ENCODE measurements at places on chromosomes 7 and 10.

GRCh38 chr10:51028420-51028819 is 45.9 kb upstream of the PRKG1 start:
- DNase-seq: no peak

- no peak for DNase-seq
Measured at GRCh38 chr10:7365027-7365745, 45.6 kb downstream of the SFMBT2 start.

DNA sequence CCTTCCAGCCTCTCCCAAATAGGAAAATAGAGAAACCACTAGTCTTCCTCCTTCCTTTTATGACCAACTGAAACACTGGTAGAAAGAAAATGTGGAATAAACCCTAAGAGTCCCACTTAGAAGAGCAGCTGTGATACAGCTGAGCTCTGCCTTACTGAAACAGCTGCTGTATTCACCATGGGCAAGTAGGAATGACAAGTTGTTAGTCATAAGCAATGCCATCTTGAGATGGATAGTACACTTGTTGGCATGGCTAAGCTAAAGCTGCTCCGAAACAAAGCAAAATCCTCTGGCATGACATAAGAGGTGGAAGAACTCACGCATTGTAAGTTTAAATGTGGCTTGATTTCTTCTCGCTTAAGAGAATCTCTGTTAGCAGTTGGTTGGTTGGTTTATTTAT is 48.3 kb upstream of the TMEM236 start:
- no peak for DNase-seq

DNA sequence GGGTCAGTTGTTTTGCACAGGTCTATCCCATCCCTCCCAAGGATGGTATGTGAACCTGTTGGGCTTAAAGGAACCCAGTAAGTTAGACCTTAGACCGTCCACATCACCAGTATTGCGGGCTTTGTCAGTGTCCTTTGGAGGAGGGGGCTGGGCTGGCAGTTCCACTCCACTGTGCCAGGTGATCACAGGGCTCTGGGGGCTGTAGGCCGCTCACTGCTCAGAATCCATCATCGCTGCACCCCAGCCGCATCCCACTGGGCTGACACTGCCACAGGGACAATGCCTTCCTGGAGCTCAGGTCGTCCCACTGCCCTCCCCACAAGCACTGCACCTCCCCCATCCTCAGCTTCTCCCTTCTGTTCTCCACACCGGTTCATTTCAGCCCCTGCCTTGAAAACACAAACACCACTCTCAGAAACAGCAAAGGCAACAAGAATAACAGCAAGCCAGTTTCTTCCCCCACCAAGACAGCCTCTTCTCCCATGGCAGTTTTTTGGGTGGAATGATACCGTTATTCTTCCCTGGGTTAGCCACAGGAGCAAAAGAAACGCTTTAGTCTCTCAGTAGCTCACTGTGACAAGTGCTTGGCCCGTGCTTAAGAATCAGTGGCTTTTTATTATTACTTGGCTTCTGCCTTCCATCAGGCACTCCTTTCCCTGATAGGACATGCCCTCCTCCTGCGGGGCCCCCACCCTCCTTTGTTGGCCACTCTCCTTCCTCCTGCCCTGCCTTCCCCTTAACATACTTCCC is 111.2 kb downstream of the GRK5 start:
- no peak for DNase-seq

DNA sequence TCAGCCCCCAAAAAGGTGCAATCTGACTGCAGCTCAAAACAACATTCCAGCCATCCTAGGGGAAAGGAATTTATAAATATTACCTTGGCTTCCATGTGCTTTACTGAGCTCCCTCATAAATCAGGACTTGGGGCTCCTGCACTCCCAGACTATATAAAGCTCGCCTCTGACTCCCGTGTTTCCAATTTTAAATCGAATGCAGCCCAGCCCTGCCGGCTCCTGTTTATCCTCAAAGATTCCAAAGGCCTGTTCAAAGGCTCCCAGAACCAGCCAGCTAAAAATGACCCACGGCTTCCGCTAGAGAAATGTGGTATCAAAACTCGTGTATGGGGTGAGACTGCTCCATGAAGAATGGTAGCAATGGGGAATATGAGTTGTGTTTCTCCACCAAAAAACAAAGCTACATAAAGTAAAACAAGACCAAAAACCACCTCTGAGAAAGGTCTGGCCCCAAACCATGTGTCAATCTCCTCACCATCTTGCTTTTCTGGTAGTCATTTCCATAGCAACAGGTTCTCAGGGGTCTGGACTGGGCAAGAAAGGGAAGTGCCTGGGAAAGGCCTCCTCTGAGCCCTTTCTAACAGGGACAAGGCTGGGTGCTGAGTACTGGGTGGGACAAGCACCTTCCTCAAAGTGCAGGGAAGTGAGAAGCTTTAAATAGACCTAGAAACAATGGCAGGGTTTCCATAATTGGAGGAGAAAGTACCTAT is 5.1 kb downstream of the CALML3 start:
- no peak for DNase-seq

DNA sequence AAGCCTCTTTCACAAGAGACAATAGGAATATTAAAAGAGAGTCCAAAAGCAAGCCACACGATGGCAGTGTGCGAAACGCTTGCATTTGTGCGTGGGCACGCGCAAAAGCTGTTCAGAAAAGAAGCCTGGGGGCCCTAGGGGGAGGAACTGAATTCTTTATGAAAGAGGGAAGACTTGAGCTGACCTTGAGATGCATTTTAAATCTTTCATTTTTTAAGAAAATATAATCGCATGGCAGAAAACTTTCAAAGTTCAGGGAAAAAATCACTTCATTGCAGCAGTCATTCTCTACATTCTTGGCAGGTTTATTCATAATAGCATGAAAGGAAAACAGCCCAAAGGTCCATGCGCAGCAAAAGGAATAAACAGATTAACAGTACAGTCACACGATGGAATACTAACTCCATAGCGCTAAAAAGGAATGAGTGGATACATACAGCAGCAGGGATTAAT is 206.5 kb upstream of the PRKCQ start:
- peak; percentile 79 for DNase-seq

DNA sequence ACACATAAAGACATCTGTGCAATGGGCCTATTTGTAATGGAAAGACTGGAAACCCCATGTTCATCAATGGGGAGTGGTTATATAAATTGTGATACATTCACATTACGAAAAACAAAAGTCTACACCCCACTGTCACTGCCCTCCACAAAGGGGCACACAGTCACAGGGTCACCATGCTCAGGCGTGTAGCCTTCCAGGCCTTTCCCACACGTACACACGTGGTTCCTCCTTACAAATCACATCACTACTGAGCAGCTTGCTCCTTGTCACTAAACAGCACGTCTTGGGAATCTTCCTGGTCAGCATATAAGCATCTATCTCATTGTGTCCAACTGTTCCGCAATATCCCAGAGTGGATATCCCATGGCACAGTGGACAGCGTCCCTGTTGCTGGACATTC is 163.1 kb downstream of the SLIT1 start:
- DNase-seq: no peak

GRCh38 chr7:17985473-17986239 is 42.0 kb downstream of the PRPS1L1 start:
- DNase-seq: no peak

DNA sequence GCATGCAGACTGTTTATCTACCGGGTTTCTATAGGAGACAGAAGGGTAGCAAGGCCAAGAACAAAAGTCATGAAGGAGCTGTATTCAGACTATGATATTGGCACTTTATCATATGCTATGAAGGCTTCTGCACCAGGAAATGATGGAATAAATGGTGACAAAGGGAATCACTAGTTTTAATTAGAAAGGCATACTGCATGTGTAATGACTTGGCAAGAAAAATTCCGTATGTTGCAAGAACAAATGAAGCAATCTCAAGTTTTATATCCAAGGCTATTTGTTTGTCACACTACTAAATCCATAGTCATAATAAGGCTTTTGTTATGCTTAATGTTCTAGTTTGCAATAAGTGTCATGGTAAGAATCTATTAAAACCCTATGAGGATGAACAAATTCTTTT is 230.9 kb downstream of the ZEB1 start:
- DNase-seq: no peak

DNA sequence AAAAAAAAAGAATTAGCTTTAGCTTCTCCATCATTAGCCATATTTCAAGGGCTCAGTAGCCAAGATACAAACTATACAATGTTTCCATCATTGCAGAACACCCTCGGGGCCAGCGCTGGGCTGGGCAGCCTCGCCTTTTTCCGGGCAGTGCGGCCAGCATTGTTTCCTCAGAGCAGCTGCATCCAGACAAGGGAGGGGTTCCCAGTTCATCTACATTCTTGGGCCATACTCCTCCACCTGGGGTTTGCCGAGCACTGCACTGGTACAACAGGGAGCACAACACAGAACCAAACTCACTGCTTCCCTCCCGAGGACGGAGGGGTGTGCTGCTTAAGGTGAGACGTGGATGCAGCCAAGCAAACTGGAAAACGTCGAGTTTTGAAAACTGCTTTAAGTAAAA is 2.4 kb upstream of the PKD1L1 start:
- no peak for DNase-seq

- DNase-seq: peak; percentile 22
Measured at GRCh38 chr10:11782793-11783557, 40.2 kb upstream of the PROSER2 start.

GRCh38 chr7:47535035-47535703 is 46.7 kb downstream of the TNS3 start:
- DNase-seq: peak; percentile 36

GRCh38 chr10:44010873-44011602 is 362.4 kb upstream of the ZNF32 start:
- DNase-seq: no peak

DNA sequence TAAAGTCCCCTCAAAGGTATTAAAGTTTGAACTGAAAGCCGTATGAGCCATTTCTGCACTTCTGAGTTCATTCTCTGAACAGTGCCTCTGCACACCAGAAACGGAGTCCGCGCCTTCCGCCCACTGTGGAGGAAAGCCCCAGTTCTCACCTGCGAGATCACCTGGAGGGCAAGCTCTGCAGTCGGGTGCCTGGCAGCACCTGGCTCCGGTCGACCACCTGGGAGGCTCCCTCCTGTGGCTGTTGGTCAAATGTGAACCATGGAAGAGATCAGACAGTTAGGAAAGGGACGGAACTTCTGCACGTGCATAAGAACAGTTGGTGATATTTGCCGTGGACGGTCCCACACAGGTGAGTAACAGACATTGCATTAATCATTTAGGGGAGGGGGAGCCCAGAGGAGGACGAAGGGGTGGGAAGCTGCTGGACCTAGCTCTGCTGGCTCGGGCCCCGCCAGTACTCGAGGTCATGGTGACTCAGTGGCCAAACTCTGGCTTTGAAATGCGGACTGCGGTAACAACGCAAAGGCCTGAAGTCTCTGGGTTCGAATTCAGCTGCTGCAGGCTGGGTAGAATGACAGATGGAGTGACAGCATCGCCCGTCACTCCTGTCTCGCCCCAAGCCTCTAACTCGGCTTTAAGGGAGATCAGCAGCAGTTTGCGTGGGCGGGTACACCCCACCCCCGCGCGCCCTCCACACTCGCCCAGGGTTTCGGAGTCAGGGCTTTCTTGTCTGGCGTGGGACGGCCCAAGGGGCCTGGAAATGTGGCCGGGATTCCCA is 1.7 kb upstream of the DPYSL4 start:
- DNase-seq: no peak

DNA sequence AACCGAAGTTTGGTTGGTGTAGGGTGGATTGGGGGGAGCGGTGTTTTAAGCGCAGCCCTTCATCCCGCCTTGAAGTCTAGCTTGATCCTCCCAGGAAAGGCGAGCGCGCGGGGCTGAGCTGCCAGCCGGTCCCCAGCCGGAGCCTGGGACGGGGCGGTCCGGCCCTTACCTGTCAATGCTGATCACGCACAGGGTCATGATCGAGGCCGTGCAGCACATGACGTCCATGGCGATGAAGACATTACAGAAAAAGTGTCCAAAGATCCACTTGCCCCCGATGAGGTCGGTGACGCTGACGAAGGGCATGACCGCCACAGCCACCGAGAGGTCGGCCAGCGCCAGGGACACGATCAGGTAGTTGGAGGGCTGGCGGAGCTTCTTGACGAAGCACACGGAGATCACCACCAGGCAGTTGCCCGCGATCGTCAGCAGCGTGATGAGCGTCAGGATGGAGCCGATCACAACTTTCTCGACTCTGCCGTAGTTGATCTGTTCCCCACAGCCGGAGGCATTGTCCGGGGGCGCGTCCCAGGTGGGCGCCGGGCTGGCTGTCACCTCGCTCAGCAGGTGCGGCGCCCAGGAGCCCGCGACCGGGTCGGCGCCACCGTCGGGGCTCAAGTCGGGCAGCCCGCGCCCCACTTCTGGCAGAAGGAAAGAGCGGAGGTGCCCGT is 740 bp downstream of the HTR7 start:
- DNase-seq: peak; percentile 4

- no peak for DNase-seq
Measured at GRCh38 chr10:62399211-62399610, 25.0 kb downstream of the ZNF365 start.

DNA sequence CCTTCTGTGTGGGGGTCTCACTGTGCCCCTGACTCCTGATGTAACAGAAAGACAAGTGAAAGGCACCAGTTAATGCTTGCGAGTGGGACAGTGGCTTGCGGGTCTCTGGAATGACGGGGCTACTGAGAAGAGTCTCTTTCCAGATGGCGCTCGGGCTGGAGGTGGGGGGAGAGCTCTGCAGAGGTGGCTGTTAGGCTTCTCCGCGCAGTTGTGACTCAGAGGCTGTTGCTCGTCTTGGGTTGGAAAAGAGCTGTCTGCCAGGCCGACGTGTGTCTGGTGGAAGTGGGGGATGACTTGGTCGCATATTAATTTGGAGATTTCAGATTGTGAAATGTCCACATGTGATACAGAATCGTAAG is 27.9 kb upstream of the SH2B2 start:
- no peak for DNase-seq

GRCh38 chr7:140607441-140607989 is 33.1 kb downstream of the DENND2A start:
- DNase-seq: peak; percentile 94

- no peak for DNase-seq
Measured at GRCh38 chr7:26166684-26167266, 14.8 kb downstream of the NFE2L3 start.

DNA sequence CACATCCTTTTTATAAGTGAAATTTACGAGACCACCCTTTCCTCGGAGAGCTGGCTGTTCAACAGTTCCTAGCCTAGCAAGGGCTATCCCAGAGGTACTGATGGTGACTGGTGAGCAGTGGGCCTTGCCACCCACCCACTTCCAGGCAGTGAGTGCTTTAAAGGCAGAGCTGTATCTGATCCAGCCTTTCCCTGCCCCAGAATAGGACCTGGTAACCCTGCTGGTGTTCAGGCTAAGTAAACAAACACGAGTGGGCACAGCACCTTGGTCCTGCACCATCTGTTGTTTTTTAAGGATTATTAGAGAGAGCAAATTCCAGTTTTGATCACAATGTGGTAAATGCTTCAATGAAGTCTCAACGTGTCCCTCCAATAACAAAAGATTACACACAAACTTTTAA is 75.7 kb downstream of the COBL start:
- DNase-seq: no peak

DNA sequence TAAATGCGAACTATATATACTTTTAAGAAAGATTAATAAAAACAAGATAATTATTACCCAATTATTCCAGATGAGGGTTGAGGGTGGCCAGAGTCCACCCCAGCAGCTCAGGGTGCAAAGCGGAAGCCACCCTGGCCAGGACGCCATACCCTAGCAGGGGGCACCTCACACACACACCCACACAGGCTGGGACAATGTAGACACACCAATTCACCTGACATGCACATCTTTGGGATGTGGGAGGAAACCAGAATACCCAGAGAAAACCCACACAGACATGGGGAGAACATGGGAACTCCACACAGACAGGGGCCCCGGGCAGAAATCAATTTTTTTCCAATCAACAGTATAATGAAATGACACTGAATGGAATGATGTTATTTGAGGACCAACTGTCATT is 86.0 kb downstream of the RTKN2 start:
- no peak for DNase-seq

- DNase-seq: no peak
Measured at GRCh38 chr10:17387861-17388503, 66.4 kb downstream of the ST8SIA6 start.

Data from Ammon's horn (tissue), 1 donor.